CD8-positive, alpha-beta memory T cell (primary cell): ENCODE measurements at places on chromosomes 5 and 9.

DNA sequence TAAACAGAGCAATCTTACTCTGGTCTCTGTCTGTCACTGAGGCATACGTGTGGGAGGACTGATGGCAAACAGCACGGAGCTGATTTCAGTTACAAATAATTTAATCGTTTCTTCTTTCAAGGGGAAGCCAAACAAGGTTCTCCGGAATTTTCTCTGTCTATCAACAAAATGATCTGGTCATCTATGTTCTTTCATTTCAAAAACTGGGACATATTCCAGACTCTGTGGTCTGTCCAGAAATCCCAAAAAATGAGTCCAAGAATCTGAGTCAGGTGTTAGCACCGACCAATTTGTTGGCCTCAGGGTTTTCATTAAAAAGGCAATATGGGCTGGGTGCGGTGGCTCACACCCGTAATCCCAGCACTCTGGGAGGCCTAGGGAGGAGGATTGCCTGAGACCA lies 69.9 kb upstream of the ZNF608 start:
- H3K27ac ChIP-seq: no peak overlapping the region
- H3K36me3 ChIP-seq: no peaks in the 10 kb centered on the region
- no peaks in the 10 kb centered on the region for H3K4me1 ChIP-seq
- no peak overlapping the region for H3K4me3 ChIP-seq

DNA sequence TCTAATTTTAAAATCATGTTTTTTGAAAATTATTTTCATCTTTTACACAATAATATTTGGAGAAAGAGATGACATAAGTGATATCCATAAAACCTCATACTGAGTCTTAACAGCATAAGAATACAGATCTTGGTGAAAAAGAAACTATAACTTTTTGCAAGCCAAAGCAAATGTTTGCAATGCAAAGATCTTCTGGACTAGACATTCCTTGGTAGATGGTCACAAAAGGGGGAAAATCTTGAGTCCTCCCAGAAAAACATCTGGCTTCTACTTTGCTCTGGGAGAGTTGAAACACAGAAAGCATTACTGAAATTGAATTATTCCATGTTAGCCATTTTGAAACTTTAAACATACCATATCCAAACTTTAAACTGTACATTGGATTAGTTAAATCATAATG lies 308.2 kb downstream of the ANXA1 start:
- no peaks in the 10 kb centered on the region for H3K36me3 ChIP-seq
- DNase-seq: no peak
- H3K4me1 ChIP-seq: no peaks in the 10 kb centered on the region
- no peak overlapping the region for H3K4me3 ChIP-seq
- no peaks in the 10 kb centered on the region for H3K27me3 ChIP-seq
- H3K27ac ChIP-seq: no peak overlapping the region

DNA sequence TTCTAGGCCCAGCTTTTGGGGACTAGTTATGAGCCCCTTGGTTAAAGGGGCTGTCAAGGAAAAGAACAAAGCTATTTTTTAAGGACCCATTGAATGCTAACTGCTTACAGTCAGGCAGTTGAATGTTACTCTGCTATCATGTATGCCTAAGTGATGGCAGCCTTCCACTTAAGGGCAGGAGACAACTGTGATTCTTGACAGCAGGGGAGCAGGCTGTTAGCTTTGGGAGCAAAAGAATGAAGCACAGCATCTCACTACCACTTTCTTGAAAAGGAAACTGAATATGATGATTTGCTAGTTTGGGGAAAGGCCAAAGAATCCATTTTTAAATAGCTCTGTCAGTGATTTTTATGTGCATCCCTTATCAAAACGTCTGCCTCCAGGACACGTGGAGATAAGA lies 221.6 kb downstream of the SH3GL2 start:
- DNase-seq: no peak
- no peak overlapping the region for H3K27ac ChIP-seq
- H3K4me3 ChIP-seq: no peak overlapping the region
- no peaks in the 10 kb centered on the region for H3K4me1 ChIP-seq
- H3K27me3 ChIP-seq: no peaks in the 10 kb centered on the region

DNA sequence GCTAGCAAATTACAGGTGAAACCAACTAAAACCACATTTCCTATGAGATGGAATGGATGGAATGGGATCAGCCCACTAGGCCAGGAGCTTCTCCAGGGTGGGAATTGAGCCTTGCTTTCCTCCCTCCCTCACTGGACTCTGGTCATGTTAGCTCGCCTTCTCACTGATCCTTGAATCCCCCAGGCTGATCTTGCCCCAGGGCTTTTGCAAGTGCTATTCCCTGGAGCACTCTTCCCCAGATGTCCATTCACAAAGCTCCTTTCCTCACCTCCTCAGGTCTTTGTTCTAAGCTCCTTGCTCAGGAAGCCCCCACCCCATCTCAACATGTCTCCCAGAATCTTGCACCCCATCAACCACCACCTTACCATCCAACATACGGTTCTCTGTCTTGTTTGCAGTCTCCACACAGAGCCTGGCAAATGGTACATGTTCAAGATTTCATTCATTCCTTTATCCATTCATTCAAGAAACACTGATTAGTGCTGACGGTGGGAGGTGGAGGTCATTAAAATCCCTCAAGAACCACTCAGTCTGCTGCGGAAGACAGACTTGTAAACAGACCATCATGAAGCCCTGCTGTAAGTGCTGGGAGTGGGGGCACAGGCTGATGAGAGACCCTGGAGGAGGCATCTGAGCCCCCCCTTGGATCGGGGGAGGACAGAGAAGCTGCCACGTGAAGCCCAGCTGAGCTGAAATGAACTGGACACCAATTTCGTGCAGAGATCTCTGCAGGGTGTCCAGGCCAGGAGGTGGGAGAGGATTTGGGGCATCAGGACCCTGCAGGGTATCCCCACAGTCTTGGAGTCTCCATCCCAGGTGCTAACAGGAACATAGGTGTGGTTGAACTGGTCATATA lies 141.7 kb downstream of the BARX1 start:
- no peak for DNase-seq
- no peak overlapping the region for H3K27ac ChIP-seq
- no peaks in the 10 kb centered on the region for H3K4me1 ChIP-seq
- no peak overlapping the region for H3K4me3 ChIP-seq
- H3K27me3 ChIP-seq: no peaks in the 10 kb centered on the region

- no peaks in the 10 kb centered on the region for H3K27me3 ChIP-seq
- no peak overlapping the region for H3K4me3 ChIP-seq
- DNase-seq: no peak
- H3K27ac ChIP-seq: no peak overlapping the region
- H3K4me1 ChIP-seq: no peaks in the 10 kb centered on the region
- no peaks in the 10 kb centered on the region for H3K36me3 ChIP-seq
Observed at GRCh38 chr5:133439859-133440258, 172.5 kb downstream of the FSTL4 start.

GRCh38 chr9:694403-695154 lies 146.9 kb upstream of the DMRT1 start:
- H3K36me3 ChIP-seq: no peaks in the 10 kb centered on the region
- no peaks in the 10 kb centered on the region for H3K4me1 ChIP-seq
- DNase-seq: no peak
- no peaks in the 10 kb centered on the region for H3K27me3 ChIP-seq

GRCh38 chr9:125329978-125330377 lies 68.4 kb downstream of the GAPVD1 start:
- H3K4me3 ChIP-seq: no peak overlapping the region
- H3K27me3 ChIP-seq: no peaks in the 10 kb centered on the region
- no peaks in the 10 kb centered on the region for H3K4me1 ChIP-seq
